ENCODE measurements at places on chromosomes 4 and X.

- DNase-seq = no peak
Measured at GRCh38 chrX:110167952-110168451, 149.9 kb downstream of the AMMECR1 start.

DNA sequence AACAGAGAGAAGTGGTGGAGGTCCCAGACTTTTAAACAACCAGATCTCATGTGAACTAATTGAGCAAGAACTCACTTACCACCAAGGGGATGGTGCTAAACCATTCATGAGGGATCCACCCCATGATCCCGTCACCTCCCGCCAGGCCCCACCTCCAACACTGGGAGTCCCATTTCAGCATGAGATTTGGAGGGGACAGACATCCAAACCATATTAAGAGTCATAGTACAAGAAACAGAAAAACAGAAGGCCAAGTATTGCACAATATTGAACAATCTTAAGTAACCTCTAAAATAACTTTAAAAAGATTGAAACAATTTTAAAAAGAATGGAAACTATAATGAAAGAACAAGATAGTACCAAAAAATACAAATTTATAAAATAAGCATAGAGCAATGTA, 110.0 kb downstream of the CBR4 start:
- DNase-seq = peak; percentile 78

GRCh38 chrX:82218361-82218760, 1016.5 kb downstream of the SH3BGRL start:
- DNase-seq = no peak

DNA sequence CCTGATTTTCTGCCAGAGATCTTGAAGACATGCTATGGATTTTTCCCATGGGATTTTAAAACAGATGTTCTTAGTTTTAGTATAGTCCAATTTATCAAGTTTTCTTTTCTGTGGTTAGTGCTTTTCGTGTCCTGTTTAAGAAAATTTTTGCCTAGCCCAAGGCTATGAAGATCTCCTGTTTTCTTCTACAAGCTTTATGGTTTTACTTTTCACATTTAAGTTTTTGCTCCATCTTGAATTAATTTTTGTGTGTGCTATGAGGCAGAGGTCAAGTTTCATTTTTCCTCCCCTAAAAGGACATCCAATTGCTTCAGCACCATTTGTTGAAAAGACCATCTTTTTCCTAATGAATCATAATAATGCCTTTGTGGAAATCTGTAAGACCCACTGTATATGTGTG, 65.6 kb downstream of the POLR2B start:
- DNase-seq = no peak

GRCh38 chrX:107894038-107894437, 68.4 kb downstream of the MID2 start:
- no peak for DNase-seq

GRCh38 chr4:4696530-4696929, 154.7 kb upstream of the STX18 start:
- DNase-seq = no peak

GRCh38 chr4:2734612-2735011, 21.5 kb downstream of the TNIP2 start:
- no peak for DNase-seq

- no peak for DNase-seq
Measured at GRCh38 chrX:19743386-19743785, 144.0 kb downstream of the SH3KBP1 start.

DNA sequence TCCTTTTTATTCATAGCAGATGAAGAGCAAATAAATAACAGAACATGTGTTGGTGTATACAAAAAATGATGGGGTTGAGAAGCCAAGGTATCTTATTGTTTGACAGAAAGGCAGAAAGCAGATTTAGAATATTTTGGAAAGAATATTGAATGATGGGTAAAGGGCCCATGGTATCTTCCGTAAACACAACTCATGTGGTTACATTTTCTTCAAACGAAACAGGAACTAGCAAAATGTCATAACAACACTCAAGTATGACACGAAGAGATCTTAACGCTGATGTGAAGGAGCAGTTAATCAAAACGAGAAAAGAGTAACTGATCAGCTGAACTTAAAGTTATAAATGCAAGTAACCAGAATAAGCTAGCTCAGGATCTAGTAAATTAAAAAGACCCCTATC, 195.7 kb upstream of the GK2 start:
- DNase-seq = no peak

- no peak for DNase-seq
Measured at GRCh38 chr4:85673540-85673939, 198.6 kb downstream of the ARHGAP24 start.

- DNase-seq = no peak
Measured at GRCh38 chrX:131650637-131651410, 107.0 kb downstream of the OR13H1 start.

GRCh38 chrX:120350450-120351138, 11.3 kb upstream of the ATP1B4 start:
- DNase-seq = no peak

DNA sequence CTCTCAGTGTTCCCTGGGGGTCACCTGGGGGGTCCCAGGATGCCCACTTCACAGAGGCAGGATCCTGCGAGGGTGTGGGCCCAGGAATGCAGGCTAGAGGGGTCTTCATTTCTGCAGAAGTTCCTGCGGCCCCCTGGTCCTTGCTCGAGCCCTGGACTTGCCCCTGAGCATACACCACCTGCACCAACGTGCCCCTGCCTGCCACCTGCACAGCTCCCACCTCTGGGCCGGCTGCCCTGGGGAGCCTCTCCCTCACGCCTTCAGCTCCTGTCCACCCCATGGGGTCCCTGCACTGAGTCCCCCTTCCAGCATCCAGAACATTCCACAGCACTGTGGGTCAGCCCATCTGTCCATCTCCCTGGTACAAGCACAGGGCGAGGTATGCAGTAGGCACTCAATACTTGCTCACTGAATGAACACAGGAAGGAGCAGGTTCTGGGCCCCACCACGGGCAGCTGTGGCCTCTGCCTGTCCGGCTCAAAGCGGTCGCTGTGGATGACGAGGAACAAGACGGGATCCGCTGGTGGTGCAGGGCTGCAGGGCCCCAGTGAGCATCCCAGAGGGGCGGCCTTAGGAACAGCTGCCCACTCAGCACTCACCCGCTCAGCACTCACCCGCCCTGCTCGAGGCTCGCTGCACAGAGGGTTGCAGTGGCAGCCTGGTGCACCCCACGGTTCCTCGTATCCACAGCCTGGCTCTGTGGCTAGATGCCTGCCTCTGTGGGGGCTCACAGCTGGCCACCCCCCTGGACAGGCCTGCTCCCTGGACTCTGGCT, 70.5 kb upstream of the MXD4 start:
- no peak for DNase-seq

GRCh38 chr4:150743564-150744342, 161.8 kb downstream of the MAB21L2 start:
- DNase-seq = no peak

GRCh38 chr4:26931451-26931850, 70.8 kb downstream of the STIM2 start:
- DNase-seq = no peak

GRCh38 chr4:88705805-88706492, 8.3 kb upstream of the NAP1L5 start:
- DNase-seq = no peak

- no peak for DNase-seq
Measured at GRCh38 chr4:67899096-67899495, 15.3 kb upstream of the TMPRSS11D start.

- no peak for DNase-seq
Measured at GRCh38 chr4:136863756-136864155, 668.5 kb downstream of the PCDH18 start.

- no peak for DNase-seq
Measured at GRCh38 chr4:12852338-12853307, 631.5 kb downstream of the RAB28 start.

- DNase-seq = no peak
Measured at GRCh38 chr4:165384598-165384997, 5.8 kb downstream of the CPE start.

- no peak for DNase-seq
Measured at GRCh38 chr4:140113653-140114052, 40.3 kb downstream of the MAML3 start.

DNA sequence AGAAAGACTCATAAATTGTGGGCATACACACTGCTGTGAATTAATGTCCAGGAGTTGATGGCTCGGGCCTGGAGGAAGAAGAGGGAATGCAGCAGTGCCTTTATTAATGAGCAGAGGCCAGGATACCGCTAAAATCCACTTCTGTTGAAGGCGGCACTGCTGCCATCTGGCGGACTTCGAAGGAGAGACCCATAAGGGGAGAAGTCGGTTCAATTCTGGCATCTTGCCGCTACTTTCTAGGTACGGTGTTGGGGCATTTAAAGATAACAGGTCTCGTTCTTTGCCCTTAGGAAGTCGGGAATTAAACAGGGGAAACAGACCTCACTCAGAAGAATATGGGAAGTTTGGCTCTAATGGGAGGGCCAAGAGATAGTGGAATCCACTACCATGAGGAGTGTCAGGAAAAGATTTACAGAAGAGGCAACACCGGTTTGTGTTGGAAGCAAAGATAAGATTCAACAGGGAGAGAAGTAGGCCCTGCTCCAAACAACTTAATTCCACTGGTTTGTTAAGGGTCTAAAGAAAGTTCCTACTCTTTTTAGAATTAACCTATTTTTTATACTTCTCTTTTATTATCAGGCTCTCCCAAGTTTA, 133.6 kb upstream of the GIMD1 start:
- peak; percentile 59 for DNase-seq

GRCh38 chr4:1408418-1408817, 2.2 kb upstream of the NKX1-1 start:
- peak; percentile 14 for DNase-seq

- DNase-seq = no peak
Measured at GRCh38 chr4:78722878-78723277, 53.3 kb upstream of the BMP2K start.

GRCh38 chr4:151653548-151653918, 107.3 kb downstream of the GATB start:
- DNase-seq = no peak

- DNase-seq = no peak
Measured at GRCh38 chr4:34469516-34469915, 1774.8 kb downstream of the ARAP2 start.

Measured in Right ventricle myocardium superior (tissue), 1 donor.